ENCODE measurements at places on chromosomes 3 and 15. TPM values are rescaled to one million over a fixed set of nuclear protein-coding genes. Genes with fewer than 3 reads are reported as not detected.

The AAGAB gene
- total RNA-seq = 27.3 TPM

The CCDC71 gene
- 10.3 TPM for total RNA-seq

The FOXB1 gene
- total RNA-seq = not detected

The TEX55 gene
- total RNA-seq = not detected

The GREM1 gene
- total RNA-seq = 8.7 TPM

The KLHL40 gene
- total RNA-seq = 3.5 TPM

The LEKR1 gene
- 2.7 TPM for total RNA-seq

The SHISA5 gene
- 62.5 TPM for total RNA-seq

DNA sequence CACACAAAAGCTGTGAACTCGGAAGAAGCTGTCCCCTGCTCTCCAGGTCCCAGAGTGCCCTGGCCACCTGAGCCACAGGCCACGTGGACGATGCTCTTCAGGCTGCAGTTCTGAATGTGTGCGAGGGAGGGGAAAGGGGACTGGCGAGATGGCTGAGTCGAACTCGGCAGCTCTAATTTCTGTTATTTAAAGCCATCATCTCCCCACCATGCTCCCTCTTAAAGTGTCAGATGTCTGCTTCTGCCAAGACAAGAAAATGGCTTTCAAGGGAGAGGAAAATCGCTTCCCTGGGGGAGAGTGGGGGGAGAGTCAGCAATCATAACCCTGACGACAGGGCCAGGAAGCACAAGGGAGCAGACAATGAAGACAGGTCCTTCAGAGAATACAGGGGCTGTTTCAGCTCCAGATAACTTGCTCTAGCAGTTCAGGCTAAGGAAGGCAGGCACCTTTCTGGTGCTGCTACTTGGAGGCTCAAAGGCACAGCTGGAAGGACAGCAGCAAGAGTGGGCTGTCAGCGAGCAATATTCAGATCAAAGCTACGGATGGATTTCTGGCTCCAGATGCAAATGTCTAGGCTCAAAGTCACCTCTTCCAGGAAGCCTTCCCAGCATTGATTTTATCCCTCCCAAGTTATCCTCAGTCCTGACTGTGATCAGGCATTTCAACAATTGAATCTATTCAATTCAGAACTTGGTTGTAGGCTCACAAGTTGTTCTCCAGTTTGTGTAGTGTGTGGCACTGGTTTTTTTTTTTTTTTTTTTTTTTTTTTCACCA lies 15.5 kb upstream of the CCDC33 start:
- no peak for DNase-seq

GRCh38 chr3:148708409-148708808 lies 10.7 kb downstream of the AGTR1 start:
- no peak for DNase-seq

- no peak for DNase-seq
Observed at GRCh38 chr15:40087068-40087810, 21.4 kb downstream of the BMF start.

- no peak for DNase-seq
Observed at GRCh38 chr3:133264920-133265319, 134.9 kb upstream of the BFSP2 start.

- no peak for DNase-seq
Observed at GRCh38 chr3:194843556-194843955, 157.9 kb downstream of the FAM43A start.

DNA sequence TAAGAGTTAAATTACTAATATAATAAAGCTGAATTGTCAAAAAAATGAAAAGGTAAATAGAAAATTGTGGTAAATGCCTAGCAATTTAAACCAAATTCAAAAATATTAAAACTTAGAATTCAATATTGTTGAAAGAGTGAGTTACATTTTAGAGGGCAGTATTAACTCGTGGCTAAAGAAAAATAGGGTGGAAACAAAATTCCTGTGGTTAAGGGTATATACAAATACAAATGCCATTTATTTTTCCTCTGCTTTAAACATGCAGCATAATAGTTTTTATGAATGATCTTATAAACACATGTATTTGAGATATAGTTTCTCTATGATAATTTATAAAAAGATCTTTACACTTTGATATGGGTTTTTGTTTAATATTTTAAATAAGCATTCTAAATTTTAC lies 79.0 kb downstream of the NEDD4 start:
- no peak for DNase-seq

DNA sequence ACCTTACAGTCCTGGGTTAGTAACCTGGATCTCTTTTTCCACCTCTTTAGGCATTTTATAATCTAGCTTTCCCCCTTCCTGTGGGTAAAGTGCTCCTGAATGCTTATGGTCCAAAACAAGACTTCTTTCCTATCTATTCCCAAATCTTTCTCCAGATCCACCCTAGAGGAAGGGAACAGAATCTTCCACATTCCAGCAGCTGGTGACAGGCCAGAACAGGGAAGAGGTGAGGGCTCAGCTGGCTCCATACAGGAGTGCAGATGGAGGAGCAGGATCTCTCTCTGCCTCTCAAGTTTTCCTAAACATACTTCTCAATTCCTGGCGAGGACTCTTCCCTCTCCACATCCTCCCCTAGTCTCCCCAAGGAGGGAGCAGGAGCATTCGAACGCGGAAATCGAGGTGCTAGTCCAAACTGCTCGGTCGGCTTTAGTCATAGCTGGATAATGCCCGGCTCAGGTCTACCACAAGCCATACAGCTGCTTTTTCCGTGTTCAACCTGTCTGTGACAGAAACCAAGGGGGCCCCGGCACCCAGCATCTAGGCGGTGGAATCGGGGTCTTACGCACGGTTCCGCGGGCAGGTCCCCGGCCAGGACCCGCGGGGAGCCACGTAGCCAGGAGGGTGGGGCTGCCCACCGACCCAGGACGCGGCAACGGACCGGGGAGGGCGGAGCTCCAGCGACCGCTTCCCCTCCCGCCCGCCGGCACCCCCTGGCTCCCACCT lies 4.0 kb downstream of the RASSF1 start:
- DNase-seq = no peak

DNA sequence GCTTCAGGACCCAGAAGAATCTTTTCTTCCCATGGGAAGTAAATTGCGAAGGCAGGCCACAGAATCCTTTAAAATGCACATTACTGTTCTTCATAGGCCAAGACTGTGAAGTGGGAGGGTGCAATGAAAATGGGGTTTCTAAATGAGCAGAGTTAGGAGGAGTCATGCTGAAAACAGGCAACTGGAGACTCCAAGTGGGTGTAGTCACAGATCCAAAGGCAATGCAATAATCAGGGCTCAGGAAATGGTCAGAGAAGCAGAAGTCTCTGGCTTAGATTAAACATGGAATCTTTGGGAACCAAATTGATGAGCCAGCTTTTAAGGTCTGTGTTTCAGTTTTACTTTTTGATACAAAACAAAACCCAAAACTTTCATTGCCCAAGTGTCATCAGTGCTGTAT lies 37.6 kb downstream of the HHLA2 start:
- DNase-seq = no peak

DNA sequence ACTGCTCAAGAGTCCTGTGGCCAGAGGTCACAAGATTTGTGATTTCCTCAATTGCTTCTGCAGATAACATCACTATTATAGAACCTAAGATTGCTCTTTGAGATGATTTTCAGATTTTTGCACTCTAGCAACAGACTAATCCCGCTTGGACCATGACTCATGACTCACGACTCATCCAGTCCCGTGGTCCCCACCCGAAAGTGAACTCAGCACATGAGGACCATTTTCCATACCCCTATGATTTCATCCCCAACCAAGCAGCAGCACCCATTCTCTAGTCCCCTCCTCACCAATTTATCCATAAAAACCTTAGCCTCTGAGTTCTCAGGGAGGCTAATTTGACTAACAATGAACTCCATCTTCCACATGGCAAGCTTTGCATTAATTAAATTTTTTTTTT lies 106.3 kb upstream of the ALCAM start:
- no peak for DNase-seq

- DNase-seq = no peak
Observed at GRCh38 chr15:69443032-69443611, 9.5 kb upstream of the RPLP1 start.

GRCh38 chr15:40912478-40912877 lies 16.7 kb upstream of the DLL4 start:
- no peak for DNase-seq

DNA sequence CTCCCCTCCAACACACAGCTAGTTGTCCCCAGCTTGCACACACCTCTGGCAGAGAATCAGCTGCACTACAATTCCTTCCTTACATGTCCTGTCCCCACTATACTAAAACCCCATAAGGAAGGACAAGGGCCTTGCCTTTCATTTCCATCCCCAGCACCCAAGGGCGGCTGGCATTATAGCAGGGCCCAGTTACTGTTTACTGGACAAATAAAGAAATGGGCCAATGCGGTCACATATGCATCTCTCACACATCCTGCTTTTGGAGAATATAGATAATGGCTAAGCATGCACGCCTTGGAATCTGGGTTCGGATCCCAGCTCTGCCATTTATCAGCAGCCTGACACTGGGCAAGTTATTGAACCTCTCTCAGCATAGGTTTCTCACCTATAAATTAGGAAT lies 99.1 kb downstream of the DAPK2 start:
- no peak for DNase-seq

DNA sequence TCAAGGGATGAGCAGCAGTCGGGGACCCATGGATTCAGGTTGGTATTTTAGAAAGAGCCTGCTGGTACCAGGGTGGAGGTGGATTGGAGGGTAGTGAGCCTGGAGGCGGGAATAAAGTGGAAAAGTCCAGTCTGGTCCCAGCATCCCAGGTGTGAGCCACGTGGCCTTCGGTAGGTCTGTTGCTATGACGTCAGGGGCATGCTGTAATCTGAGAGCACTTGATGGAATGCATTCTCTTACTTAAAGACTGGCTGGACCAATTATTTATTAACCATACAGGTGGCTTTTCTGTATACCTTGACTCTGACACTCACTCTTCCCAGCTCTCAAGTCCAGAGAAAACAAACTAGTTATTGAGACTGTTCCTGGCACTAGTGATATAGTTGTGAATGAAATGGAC lies 389.9 kb upstream of the RGMA start:
- DNase-seq = no peak

- DNase-seq = no peak
Observed at GRCh38 chr15:51135276-51135675, 40.6 kb upstream of the TNFAIP8L3 start.

GRCh38 chr15:88385078-88385700 lies 82.0 kb downstream of the MRPL46 start:
- DNase-seq = no peak

DNA sequence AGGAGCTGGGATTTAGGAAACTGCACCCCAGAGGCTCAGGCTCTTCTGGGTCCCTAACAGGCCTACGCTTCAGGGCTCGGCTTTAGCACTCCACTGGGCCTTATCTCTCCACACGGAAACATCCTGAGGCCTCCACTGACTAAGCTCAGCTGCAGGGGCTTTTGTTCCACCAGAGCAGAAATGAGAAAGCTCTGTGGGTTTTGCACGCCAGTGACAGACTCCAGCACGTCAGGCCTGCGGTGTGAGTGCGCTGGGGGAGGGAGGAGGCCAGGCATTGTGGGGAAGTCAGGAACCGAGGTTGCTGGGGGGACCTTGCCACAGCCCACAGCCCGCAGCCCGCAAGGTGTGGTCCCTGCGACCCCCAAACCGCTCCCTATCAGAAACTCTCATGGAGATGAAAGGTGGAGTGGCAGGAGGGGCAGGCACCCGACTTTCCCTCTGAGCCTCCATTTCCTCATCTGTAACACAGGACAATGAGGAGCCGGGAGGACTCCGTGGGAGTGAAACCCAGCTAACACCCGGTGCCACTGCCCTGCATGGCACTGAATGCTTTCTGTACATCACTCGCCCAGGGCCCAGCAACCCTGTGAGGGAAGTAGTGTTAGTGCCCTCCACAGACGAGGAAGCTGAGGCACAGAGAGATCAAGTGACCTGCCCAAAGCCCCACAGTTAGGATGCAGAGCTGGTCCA lies 106.5 kb downstream of the TPRA1 start:
- no peak for DNase-seq

- DNase-seq = peak; percentile 54
Observed at GRCh38 chr15:73560501-73561117, 72.6 kb downstream of the NPTN start.

- no peak for DNase-seq
Observed at GRCh38 chr3:45297331-45297730, 71.2 kb upstream of the TMEM158 start.

DNA sequence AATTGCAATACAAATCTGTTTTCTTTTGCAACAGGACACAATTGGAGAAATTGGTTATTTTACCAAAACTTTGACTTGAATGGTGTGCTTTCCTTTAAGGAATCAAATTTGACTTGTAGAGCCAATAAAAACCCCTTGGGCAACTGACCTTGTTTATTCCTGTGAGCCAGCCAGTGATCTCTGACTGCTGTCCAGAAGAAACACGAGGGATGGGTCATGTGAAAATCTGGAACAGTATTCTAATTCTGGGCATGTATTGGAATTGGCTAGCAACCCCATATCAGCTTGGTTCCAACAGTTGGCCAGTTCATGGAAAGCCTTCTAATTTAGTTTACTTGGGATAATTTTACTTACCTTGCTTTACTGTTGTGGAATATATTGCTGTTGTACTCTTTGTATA lies 19.1 kb upstream of the HHATL start:
- DNase-seq = no peak

- DNase-seq = no peak
Observed at GRCh38 chr3:24793896-24794295, 299.2 kb upstream of the THRB start.

GRCh38 chr3:112038863-112039262 lies 4.3 kb downstream of the TMPRSS7 start:
- no peak for DNase-seq

DNA sequence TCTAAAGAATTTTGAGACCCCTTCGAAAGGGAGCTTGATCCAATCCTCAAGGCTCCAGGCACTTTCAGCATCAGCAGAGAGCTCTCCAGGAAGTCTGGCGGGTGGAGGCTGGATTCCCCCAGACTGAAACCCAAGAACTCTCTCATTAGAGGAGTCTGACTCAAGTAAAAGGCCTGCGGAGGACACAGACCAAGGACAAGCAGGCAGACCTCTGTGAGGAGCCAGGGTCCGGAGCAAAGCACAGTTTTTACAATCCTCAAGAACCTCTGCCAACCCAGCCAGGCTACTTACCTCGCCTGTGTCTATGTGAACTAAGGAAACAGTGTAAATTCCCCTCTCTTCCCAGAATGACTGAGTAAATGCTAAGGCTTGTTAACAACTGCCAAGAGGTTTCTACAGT lies 86.2 kb downstream of the FBN1 start:
- peak; percentile 52 for DNase-seq

- no peak for DNase-seq
Observed at GRCh38 chr3:171347301-171348039, 112.7 kb downstream of the TNIK start.

- DNase-seq = no peak
Observed at GRCh38 chr3:194326968-194327217, 24.2 kb downstream of the CPN2 start.

- DNase-seq = no peak
Observed at GRCh38 chr3:58164199-58164879, 46.4 kb downstream of the DNASE1L3 start.

- DNase-seq = no peak
Observed at GRCh38 chr3:106068381-106068780, 199.6 kb upstream of the CBLB start.

- no peak for DNase-seq
Observed at GRCh38 chr3:180615954-180616353, 14.0 kb downstream of the TTC14 start.

DNA sequence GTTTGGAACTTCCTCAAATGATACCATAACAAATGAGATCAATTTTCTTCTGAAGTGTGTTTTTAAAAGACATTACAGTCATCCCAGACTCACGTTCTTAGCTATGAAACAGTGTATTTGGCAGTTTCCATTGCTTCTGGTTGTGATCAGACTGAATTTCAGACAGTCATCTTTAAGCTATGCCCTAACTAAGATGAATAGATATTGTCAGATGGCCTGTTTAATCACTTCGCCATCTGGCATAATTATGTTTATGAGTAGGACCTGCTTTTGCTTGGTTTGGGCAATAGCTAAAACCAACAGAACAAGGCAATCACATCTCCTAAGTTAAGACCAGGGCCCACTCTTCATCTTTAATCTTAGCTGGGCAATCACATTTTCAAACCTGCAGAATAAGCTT lies 313.1 kb downstream of the SV2B start:
- DNase-seq = no peak
